ENCODE measurements at places on chromosomes 4 and X.

DNA sequence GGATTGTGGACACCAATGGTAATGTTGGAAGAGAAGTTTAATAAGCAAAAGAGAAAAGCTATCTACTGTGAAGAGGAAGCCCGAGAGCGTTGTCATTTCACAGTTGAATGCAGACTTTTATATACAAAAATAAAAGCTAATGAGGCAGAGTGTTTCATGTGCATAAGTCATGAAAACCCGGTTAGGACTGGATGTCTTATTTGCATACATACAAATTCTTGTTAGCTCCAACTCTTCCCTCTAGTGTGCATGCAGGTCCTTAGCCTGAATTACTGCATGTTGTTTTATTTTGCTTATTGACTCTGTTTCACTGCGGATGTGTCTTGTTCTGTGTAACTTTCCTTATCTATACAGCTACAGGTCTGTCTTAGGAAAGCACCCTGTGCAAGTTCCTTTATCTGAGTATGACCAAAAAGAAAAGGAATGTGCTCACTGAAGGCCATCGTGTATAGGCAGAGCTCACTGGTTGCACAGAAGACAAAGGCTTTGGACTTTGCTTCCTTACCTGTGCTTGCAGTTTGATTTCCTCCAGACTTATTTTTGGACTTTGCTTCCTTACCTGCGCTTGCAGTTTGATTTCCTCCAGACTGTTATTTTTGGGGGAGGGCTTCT lies 25.1 kb upstream of the UGT2B11 start:
- no peak for DNase-seq

DNA sequence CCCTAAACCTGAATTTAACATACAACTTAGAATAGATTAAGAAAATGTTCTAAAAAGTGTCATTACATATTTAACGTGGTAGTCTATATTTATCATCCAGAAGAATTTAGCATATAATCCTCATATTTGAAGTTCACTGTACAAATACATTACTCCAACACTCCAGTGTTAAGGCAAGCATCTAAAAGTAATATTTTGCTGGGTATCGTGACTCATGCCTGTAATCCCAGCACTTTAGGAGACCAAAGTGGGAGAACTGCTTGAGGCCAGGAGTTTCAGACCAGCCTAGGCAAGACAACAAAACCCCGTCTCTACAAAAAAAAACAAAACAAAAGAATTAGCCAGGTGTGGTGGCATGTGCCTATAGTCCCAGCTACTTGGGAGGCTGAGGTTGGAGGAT lies 24.8 kb downstream of the LRBA start:
- DNase-seq: no peak

DNA sequence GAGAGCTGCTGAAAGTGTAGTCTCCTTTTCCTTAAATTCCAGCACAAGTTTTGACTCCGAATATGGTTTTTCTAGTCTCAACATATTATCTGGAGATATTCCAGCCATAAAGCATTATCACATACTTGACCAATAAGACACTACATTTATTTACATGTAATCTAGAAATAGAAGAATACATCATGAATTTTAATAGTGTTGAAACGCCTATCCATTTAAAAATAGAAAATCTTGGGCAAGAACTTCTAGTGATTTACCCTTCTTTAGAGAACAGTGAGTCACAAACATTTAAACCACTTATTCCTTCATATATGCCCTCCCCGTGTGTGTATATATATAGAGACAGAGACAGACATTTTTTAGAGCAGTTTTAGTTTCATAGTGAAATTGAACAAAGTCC lies 161.5 kb downstream of the SOWAHB start:
- DNase-seq: no peak

GRCh38 chr4:42906891-42907759 lies 14.6 kb downstream of the GRXCR1 start:
- DNase-seq: no peak

DNA sequence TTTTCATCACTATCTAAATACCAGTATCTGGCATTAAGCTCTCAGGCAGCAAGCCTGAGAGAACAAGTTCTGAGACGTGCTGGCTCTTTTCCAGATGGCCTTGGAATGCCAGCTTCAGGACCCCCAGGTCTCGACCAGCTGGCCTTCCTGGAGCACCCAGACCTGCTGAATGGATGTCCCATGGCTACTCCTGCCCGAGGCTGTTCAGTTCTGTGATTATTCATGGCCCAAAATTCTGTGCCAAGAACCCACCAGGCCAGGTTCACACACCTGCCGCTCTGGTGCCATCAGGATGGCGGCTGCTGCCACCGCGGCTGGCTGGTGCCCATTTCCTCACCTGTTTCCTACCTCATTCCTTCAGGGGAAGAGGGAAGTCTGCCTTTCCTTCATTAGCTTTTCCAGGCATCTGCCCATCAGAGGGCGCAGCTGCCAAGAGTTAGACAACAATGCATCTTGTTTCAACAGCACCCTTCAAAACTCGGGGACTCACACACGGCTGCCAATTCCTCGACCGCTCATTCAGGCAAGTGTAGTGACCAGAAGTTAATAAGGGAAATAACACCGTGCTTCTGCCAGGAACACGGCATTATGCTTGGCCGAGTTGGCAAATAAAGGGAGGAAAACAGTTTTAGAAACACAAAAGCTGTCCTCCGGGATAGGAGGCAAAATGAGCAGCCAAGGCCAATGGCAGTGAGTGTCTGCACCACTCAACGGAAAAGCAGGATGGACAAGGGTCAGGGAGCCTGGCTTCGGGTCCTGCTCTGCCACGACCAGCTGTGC lies 173.8 kb downstream of the NSUN7 start:
- DNase-seq: no peak

GRCh38 chr4:109886303-109886702 lies 26.4 kb upstream of the EGF start:
- DNase-seq: no peak

GRCh38 chr4:187354740-187355139 lies 631.1 kb upstream of the FAT1 start:
- DNase-seq: no peak

- DNase-seq: no peak
These were observed 32.4 kb upstream of the PDLIM3 start for GRCh38 chr4:185567381-185568376.

DNA sequence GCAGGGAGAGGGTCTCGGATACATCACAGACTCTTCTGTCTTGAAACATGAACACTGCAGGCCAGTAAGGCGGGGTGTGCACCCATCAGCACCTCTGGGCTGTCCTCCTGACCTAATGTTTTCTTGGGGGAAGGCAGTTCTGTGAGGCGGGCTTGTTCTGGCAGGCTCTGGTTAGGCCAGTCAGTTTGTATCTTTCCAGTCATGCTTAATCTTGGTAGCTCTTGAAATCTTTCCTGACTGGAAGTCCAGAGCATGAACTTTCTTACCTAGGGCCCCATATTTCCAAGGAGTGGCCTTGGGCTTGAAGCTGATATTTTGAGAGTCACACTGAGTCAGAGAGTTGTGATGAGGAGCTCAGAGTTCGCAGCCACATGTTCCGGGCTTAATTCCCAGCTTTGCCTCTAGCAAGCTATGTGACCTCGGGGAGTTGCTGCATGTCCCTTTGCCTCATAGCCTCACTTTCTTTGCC lies 54.2 kb upstream of the RASSF6 start:
- DNase-seq: no peak

DNA sequence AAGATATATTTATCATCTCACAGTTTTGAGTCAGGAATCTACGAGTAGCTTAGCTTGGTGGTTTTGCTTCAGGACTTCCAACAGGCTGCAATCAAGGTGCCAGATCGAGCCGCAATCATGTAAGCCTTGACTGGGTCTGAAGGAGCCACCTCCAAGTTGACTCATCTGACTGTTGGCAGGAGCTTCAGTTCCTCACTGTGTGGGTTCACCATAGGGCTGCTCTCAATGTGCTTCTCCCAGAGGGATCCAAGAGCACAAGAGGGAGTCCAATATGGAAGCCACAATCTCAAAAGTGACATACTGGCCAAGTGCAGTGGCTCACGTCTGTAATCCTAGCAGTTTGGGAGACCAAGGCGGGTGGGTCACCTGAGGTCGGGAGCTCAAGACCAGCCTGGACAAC lies 26.5 kb downstream of the DCHS2 start:
- DNase-seq: no peak

DNA sequence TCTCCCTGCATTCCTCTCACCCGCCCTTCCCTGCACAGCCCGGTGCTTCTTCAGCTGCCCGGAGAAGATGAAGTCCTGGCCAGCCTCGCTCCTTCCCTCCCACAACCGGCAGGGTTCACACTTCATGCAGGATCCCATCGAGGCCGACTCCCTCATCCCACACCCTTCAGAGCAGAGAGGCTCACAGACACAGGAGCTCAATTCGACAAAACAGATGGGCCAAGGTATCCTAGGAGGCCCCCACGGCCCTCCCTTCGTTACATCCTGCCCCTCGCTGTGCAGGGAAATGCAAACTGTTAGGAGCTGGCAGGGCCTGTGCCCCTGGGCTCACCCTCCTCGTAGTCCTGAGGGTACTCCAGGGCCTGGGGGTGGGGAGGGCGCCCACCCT lies 238.1 kb downstream of the DHRSX start:
- DNase-seq: no peak

DNA sequence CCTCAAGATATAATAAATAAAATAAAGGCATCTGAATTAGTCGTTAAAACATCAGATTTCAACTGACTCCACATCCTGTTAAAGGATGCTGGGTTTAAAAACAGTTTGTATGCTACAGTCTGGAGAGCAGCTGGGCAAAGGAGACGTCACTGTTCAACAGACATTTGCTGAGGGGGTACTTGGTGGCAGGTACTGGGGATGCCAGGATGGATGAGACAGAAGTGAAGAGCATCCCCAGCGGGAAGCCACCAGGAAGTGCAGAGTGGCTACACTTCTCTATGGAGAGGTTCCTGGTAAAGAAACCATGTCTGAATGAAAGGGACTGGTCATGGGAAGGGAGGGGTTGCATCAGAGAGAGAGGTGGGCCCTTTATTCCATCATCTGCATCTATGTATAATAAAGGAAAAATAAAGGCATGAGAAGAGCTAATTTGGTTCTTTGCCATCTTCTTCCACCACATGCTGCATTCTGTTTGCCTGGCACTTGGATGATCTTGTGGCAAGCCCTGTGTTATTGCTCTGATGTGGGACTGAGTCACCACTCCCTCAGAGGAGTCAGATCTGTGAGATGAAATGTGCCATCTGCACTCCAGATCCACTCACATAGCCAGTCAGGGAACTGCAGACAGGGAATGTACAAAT lies 145.0 kb downstream of the SOWAHB start:
- DNase-seq: no peak

GRCh38 chr4:88675543-88675942 lies 22.1 kb downstream of the NAP1L5 start:
- no peak for DNase-seq

GRCh38 chr4:3237712-3238560 lies 11.0 kb upstream of the MSANTD1 start:
- no peak for DNase-seq

GRCh38 chrX:123336666-123337065 lies 152.6 kb downstream of the GRIA3 start:
- no peak for DNase-seq

DNA sequence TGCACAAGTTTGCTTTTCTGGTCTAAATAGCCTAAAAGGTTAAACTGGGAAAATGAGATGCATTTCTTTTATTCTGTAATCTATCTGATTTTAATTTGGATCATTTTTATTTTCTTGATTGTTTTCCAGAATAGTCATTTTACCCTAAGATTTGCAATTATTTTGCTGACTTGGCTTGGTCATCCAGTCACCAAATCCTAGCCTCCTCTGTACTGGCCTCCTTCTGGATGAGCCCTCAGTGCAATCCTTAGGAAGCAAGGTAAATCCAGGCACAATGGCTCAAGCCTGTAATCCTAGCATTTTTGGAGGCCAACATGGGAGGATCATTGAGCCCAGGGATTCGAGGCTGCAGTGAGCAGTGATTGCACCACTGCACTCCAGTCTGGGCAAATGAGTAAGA lies 9.2 kb downstream of the EREG start:
- DNase-seq: no peak

- DNase-seq: no peak
These were observed 146.5 kb upstream of the PCDH18 start for GRCh38 chr4:137678796-137679195.

DNA sequence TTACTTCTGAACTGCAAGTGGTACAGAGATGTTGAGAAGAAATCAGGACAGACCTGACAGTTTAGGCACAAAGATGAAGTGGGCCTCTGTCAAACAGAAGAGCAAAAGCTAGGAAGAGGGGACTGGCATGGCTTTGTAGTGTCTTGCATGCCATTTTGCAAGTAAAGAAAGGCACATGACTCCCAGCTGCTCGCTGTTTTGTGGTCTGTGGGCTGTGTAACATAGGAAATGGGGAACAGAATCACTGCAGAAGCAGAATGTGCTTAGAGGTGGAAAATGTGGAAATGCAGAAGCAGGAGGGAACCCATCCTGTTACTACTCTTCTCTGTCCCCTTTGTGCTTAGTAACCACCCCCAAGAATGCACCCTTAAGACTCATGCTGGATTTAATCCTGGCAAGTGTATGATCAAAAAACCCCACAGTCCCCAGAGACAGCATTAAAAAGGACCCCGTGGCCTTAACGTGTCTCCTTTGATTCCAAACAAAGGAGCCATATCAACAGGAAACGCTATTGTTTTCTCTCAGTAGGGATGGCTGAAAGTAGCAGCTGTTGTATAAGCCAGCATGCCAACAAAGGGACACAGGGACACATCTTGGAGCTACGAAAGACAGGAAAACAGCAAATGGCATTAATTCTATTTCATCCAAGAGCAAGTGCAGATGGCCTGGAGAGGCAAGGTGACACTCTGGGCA lies 177.6 kb upstream of the GLRA2 start:
- DNase-seq: no peak

GRCh38 chr4:146247356-146247755 lies 33.0 kb downstream of the REELD1 start:
- DNase-seq: no peak

GRCh38 chr4:80852061-80852460 lies 178.4 kb upstream of the BMP3 start:
- DNase-seq: no peak

DNA sequence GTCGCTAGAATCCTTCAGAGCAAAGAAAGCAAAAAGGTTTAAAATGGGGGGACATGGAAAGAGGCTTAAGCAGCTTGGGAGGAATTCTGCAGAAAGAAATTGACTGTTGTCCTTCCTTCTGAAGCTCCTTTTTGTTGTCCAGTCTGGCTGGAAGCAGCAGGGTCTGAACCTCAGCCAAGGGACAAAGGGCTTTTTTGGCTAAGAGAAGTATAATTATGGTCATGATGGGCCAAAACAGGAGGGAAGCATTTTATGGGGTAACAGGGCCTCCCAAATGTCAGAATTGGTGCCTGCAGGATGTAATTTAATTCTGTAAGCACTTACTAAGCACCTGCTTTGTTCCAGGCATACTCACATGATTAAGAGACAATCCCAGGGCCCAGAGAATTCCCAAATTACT lies 74.2 kb upstream of the CPEB2 start:
- DNase-seq: no peak

GRCh38 chr4:89823416-89823815 lies 13.5 kb downstream of the SNCA start:
- no peak for DNase-seq

GRCh38 chr4:143381189-143382118 lies 44.8 kb downstream of the GAB1 start:
- DNase-seq: no peak

DNA sequence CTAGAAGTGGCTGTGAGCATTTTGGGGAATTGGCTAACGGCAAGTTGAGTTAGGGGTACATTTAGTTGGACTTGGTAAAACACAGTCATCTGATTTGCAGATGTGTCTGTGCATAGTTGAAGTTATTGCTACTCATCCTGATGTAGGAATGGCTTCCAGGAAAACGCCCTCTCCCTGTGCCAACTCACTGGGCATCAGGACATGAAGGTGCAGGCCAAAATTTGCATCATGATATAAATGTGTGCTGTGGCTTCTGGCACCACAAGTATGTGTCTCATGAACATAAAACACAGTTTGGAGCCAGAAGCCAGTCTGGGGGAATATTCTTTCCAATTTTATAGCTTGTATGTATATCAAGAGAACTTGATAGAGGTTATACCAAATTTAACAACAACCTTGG lies 54.2 kb upstream of the CBR4 start:
- DNase-seq: no peak
